ENCODE measurements at places on chromosomes 11 and 22.

DNA sequence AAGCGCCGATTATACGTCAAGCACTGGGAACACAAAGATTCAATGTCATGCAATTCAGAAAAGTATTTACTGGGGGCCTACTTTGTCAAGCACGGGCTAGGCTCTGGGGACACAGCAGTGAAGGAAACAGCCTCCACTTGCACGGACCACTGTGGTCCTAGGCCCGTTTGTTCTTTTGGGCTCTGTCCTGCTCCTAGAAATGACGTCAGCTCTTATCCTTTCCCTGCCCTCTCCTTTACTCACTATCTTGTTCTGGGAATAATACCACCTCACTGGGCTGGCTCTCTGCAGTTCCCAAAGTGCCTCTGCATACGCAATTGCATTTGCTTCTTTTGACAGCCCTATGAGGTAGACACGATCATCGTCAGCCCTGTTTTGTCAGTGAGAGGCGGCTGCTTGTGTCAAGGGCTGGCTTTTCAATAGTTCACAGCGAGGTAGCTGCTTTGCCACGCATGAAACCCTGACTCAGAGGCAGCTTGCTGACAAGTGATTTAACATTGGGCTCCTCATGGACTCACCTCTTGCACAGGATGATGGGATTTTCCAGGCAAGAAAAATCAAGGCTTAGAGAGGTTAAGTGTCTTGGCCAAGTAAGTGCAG, 22.9 kb upstream of the IGSF22 start:
- DNase-seq, result no peak

DNA sequence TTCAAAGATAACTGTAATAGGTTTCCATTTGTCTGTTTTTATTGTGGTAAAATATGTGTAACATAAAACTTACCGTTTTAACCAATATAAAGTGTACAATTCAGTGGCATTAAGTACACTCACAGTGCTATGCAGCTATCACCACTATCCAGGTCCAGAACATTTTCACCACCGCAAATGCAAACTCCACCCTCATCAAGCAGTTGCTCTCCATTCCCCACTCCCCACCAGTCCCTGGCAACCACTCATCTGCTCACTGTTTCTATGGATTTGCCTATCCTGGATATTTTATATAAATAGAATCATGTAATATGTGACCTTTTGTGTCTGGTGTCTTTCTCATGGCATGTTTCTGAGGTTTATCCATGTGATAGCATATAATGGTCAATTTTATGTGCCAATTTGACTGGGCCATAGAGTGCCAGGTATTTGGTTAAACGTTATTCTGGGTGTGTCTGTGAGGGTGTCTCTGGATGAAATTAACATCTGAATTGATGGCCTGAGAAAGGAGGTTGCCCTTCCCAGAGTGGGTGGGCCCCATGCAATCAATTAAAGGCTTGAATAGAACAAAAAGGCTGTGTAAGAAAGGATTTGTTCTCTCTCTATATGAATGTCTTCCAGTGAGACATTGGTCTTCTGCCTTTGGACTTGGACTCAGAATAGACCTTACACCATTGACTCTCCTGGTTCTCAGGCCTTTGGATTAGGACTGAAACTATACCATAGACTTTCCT, 17.2 kb upstream of the SMCO4 start:
- no peak for DNase-seq

DNA sequence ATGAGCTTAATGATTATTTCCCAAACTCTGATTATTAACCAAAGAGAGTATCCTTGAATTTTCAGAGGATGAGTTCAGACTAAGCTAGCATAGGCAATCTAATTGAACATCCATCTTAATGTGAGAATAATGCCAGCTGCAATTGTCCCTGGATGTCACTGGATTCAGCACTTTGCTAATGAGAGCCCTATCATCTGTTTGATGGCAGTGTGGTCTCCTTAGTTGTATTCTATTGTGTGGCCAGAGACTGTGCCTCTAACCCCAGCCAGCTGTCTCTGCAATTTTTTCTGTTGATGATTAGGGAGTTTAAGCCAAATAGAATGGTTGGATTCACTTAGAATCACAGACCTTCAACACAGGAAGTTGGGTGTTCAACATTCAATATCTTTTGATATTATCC, 1249.5 kb downstream of the FAM181B start:
- DNase-seq, result no peak

GRCh38 chr11:120563703-120564572, 52.4 kb downstream of the GRIK4 start:
- DNase-seq, result peak; percentile 88

DNA sequence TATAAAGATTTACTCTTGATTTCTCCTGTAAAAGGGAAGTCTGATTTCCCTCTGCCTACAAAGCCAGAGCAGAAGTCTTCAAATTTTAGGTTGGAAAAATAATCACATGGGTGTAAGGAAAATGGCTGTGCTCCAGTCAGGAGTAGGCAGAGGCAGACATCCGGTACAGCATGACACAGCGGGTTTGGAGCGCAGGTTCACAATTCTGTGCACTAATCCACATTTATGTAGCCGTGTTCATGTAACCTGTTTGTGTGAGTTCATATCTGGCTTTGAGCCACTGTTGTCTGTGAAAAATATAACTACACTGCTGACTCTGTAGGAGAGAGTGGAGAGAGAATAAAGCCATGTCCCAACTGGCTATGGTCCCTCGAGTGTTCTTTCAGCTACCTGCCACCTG, 248.0 kb downstream of the CASP12 start:
- DNase-seq, result no peak

DNA sequence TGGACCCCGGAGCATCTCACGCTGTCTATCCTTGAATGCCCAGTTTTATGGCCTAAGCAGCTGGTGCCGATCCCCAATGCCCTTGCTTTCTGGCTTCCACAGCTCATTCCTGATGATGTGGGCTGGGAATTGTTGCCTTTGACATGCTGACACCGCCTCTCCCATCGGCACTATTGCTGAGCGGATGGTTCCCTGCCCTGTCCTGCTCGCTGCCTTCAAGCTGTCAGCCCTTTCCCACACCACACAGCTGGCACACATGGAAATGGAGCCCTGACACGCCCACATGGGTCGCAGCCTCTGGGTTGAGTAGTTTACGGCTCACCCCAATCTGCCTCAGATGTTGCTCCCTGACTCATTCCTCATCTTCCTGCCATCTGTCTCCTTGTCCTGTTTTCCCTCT, 110.2 kb upstream of the SESN3 start:
- no peak for DNase-seq

DNA sequence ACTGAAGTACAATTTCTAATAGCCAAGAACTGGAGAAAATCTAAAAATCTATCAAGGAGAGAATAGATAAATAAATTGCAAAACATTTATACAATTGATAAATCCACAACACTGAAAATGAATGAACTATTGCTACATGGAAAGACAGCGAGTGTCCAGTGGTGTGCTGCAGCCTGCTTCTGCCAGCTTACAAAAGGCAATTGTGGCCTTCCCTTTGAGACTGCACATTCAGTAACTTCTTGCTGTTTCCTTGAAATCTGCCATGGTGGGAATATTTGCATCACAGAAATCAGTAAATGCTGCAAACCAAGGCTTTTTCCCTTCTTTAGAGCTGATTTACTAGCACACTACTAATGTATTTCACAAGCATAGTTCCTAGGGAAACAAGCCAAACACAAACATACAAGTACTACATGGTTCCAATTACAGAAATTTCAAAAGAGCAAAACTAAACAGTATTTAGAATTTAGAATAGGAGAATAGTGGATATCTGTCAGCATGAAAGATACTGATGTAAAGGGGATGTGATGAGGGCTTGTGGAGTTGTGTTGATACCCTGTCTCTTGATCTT, 76.9 kb upstream of the TRIM77 start:
- no peak for DNase-seq

DNA sequence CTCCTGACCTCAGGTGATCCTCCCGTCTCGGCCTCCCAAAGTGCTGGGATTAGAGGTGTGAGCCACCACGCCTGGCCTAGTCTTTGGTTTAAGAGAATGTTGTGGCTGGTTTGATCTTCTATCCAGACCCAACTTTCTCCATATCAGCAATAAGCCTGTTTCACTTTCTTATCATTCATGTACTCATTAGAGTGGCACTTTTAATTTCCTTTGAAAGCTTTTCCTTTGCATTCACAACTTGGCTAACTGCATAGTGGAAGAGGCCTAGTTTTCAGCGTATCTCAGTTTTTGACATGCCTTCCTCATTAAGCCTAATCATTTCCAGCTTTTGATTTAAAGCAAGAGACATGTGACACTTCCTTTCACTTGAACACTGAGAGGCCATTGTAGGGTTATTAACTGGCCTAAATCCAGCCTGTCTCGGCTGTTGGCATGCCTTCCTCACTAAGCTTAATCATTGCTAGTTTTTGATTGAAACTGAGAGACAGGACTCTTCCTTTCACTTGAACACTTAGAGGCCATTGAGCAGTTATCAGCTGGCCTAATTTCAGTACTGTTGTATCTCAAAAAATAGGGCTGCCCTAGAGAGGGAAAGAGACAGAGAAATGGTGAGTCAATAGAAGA, 13.1 kb upstream of the RPL3 start:
- DNase-seq, result no peak

GRCh38 chr11:60887556-60887955, 18.8 kb downstream of the PRPF19 start:
- DNase-seq, result peak; percentile 91

DNA sequence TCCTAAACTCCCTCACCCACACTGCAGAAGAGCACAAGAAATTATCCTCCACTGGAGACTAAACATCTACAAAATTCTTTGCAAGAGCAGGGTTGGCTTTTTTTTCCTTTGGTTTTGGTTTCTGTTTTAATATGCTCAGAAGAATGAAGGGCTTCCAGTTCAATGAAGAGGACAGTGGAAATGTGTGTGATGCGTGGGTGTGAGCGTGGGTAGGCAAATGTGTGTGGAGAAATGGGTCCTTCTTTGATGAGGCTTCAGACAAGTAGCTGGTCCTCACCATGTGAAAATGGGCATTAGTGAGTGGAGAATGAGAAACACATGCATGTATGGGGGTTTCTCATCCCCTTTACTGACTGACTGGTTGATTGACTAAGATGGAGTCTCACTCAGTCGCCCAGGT, 263.3 kb upstream of the SYN3 start:
- no peak for DNase-seq

GRCh38 chr11:121886996-121887395, 229.0 kb downstream of the BLID start:
- DNase-seq, result no peak

- DNase-seq, result no peak
Observed at GRCh38 chr22:49929211-49929979, 11.0 kb downstream of the CRELD2 start.

DNA sequence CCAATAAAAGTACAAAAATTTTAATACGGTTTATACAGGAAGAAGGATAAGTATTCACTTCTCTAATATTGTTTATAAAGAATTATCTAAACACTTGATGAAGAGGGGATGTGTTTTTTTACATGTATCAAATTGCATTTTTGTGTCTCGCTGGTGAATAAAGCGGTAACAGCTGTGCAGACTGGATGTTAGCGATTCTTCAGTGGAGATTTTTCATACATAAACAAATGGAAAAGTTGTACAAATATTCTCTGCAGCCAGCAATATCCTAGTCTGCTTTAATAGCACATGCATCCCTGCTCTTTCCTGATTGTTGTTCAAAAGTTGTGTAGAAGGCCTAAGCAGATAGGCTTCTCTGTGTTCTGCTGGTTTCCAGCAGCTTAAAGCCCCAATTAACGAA, 369.3 kb downstream of the SOX6 start:
- DNase-seq, result no peak

GRCh38 chr22:45584621-45585436, 82.1 kb downstream of the FBLN1 start:
- no peak for DNase-seq

DNA sequence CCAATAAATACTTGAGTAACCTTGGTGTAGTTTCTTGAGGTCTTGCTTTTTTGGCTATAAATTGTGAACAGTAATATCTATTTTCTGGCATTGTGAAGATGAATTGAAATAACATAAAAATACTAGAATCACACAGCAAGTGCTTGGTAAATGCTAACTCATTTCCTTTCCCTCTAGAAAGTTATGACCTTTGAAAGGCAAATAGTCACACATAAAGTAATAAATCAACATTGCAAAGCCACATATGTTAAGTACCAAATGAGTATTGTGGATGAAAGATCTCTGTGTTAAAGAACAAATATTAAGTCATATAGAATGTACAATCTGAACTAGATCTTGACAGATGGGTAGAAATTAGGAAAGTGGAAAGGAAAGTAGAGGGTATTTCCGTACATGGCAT, 559.6 kb upstream of the CCDC90B start:
- DNase-seq, result no peak

- no peak for DNase-seq
Observed at GRCh38 chr11:66324664-66325063, 7.8 kb upstream of the CD248 start.

GRCh38 chr22:48744967-48745841, 1082.5 kb downstream of the BRD1 start:
- DNase-seq, result no peak

DNA sequence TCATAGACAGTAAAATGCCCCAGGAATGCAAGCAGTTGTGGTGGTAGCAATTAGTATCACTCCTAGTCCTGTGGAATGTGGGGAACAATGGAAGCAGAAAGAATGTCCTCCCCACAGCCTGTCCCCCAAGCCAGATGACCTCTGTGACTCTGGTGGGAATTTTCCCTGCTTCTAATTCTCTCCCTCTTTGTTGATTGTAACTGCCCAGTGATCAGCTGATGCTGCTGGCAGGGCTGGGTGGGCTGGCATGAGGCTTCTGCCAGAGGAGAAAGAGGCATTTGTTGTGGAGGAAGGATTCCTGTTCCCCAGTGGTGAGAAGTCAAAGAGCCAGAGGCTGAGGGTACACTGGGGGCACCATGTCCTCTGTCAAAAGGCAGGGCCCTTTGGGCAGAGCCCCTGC, 116.7 kb upstream of the NCAM1 start:
- DNase-seq, result no peak

DNA sequence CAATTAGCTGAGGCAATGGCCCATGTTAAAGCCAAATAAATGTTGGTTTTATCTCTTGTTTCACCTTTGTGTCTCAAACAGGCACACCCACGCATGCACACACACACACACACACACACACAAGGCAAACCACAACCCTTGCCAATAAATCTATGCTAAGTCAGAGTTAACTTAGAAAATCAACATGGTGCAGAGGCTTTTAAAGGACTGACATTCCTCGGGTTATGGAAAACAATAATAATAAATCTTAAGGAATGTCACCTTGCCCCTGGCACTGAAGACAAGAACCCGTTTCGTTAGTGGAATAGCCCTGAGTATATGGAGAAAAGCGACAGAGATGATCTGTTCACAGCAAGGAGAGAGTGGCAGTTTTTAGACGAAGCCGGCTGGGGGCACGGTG, 326.3 kb downstream of the NTM start:
- no peak for DNase-seq

- DNase-seq, result no peak
Observed at GRCh38 chr11:31969359-31969702, 121.5 kb upstream of the RCN1 start.
